GF-D8 (cell line): ENCODE measurements at places on chromosomes 13 and 19.

DNA sequence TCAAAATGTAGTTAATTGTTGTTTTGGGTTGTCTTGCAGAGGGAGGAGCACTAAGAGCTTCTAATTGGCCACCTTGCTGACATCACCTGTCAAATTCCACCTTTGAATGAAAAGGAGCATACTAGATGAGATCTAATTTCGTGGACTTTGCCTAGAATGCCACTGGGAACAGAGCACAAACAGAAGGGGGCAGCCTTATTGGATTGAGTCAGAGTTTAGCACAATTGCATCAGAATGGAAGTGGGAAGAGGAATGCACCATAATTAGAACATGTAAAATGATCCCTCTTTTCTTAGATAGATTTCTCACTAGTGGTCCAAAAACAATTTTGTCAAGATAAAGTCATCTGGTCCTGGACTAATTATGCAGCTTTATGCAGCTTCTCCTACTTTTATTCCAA, 1552.2 kb downstream of the PCDH9 start:
- DNase-seq: no peak

DNA sequence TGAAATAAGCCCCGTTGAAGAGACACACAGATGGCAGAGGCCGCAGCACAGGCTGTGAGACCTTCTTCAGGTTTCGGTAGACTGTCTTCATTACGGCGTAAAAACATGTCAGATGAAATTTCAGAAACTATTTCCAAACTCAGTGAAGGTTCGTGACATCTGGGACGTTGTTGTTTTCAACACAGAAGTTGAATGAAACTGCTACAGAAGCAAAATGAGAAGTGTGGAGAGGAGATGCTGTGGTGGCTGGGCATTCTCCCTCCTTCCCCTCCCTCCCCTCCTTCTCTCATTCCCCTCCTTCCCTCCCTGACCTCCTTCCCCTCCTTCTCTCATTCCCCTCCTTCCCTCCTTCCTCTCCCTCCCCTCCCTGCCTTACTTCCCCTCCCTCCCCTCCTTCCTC, 113.6 kb downstream of the ATP11A start:
- DNase-seq: no peak

- no peak for DNase-seq
Observed at GRCh38 chr13:54658771-54659170, 1630.2 kb downstream of the OLFM4 start.

DNA sequence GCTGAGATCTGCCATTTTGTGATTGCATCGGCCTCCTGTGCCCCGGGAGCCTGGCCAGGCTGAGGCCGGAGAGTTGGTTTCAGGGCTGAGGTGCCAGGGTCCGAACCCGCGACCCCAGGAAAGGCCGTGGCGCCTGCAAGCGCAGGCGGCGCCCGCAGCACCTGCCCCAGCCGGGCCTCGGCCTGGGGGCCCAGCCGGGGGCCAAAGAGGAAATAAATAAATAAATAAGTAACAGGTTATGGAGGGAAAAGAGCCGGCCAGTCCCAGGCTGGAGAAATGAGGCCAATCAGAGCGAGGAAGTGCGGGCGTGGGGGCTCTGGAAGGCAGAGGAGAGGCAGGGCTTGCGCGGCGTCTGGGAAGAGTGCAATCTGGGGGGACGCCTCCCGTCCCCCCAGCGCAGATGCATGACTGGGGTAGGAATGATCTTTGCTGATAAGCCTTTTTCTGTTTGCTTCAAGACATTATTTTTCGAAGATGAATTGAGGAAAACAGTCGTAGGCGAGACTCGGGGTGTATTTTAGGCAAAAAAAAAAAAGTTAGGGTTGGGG, 145.6 kb upstream of the ZNF536 start:
- DNase-seq: no peak

- no peak for DNase-seq
Observed at GRCh38 chr19:5950741-5951140, 27.2 kb downstream of the RANBP3 start.

DNA sequence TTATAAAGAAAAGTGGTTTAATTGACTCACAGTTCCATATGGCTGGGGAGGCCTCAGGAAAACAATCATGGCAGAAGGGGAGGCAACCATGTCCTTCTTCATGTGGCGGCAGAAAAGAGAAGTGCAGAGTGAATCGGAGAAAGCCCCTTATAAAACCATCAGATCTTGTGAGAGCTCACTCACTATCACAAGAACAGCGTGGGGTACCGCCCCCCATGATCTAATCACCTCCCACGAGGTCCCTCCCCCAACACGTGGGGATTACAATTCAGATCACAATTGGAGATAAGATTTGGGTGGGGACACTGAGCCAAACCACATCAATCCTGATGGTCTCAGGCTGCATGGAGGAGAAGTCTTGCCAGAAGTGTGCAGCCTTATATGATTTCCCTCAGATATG, 26.0 kb downstream of the TM9SF2 start:
- no peak for DNase-seq

DNA sequence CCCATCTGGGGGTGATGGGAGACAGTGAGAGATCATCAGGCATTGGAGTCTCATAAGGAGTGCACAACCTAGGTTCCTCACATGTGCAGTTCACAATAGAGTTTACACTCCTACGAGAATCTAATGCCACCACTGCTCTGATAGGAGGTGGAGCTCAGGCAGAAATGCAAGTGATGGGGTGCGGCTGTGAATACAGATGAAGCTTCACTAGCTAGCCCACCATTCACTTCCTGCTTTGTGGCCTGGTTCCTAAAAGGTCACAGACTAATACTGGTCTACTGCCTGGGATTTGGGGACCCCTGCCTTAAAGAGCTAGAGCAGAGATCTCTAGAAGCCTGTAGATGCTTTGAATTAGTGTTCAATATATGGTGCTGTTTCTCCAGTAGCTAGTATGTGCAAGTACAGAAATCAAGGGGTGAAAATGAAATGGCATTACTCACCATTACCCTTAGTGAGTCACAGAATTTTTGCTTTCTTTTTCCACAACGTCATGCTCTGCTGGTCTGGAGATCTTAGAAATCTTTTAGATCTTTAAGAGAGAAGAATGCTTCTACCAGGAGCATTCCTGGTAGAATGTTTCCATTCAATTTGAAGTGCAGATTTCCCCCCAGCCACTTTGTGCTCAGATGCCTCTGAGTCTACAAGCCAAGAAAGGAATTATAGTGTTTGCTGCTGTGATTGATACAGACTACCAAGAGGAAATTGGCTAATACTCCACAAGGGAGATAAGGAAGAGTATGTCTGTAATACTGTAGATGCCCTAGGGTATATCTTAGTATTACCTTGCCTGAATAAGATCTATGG, 2301.2 kb downstream of the PCDH9 start:
- no peak for DNase-seq

DNA sequence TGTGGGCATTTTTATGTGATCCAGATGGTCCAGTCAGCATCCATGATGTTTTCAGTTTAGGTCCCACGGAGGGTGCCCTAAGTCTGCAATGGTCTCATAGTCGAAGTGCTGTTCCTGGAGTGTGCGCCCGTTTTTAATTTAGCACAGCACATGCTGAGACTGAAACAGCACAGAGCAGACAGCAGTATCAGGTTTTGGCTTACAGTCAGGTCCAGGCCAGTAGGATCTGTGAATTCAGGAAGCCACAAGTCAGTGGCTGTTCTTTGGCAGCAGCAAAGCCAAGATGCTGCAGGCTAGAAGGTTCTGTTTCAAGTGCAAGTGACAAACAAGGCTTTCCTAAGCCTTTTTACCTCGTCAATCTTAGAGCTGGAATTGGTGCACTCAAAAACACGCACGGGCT, 18.3 kb downstream of the FBXO27 start:
- no peak for DNase-seq

- no peak for DNase-seq
Observed at GRCh38 chr19:17873786-17874757, 2.3 kb downstream of the SLC5A5 start.

- DNase-seq: no peak
Observed at GRCh38 chr19:49125025-49125731, 5.8 kb downstream of the PPFIA3 start.

DNA sequence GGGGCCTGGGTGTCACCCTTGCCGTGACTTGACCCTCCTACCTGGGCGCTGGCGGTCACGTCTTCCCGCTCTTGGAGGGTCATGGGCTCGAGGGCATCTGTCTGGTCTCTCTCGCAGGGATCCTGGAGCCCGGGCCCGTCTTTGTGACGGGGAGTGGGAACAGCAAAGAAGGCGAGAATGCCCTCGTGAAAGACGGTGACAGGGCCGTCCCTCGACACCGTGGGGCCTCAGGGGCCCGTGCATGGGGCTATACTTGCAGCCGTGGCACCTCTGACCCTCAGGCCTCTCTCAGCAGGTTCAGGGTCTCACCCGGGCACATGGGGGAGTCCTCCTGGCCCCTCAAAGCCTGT, 20.9 kb upstream of the MATK start:
- DNase-seq: no peak
